Fibroblast of lung (primary cell): ENCODE measurements at places on chromosomes 12 and 14. TPM values are rescaled to one million over a fixed set of nuclear protein-coding genes. Genes with fewer than 3 reads are reported as not detected.

The DCD gene
- total RNA-seq, result not detected in 2 replicates

The RAPGEF3 gene
- 1.0 and 2.8 TPM in 2 replicates for total RNA-seq

The ENDOU gene
- 0.17 TPM in 1 of 2 replicates, not detected in the other for total RNA-seq

The SLC7A8 gene
- 5.1 and 10.2 TPM in 2 replicates for total RNA-seq

The LTBR gene
- 60.6 and 78.4 TPM in 2 replicates for total RNA-seq

The FGF23 gene
- total RNA-seq, result not detected in 2 replicates

The MGP gene
- total RNA-seq, result 2.0 and 38.0 TPM in 2 replicates

The VWF gene
- total RNA-seq, result 0.26 and 1.7 TPM in 2 replicates

The ADCY4 gene
- total RNA-seq, result 1.3 and 7.4 TPM in 2 replicates

The TEX22 gene
- 0.33 and 0.51 TPM in 2 replicates for total RNA-seq

The DPPA3 gene
- not detected in 2 replicates for total RNA-seq

The KRT6A gene
- not detected in 2 replicates for total RNA-seq

The VRTN gene
- total RNA-seq, result not detected in 2 replicates
